Occipital lobe (tissue), 3 donors: ENCODE measurements at places on chromosomes 4 and X. TPM values are rescaled to one million over a fixed set of nuclear protein-coding genes. Genes with fewer than 3 reads are reported as not detected.

GRCh38 chr4:121688701-121689100, 8.1 kb downstream of the ANXA5 start:
- no peak for DNase-seq

DNA sequence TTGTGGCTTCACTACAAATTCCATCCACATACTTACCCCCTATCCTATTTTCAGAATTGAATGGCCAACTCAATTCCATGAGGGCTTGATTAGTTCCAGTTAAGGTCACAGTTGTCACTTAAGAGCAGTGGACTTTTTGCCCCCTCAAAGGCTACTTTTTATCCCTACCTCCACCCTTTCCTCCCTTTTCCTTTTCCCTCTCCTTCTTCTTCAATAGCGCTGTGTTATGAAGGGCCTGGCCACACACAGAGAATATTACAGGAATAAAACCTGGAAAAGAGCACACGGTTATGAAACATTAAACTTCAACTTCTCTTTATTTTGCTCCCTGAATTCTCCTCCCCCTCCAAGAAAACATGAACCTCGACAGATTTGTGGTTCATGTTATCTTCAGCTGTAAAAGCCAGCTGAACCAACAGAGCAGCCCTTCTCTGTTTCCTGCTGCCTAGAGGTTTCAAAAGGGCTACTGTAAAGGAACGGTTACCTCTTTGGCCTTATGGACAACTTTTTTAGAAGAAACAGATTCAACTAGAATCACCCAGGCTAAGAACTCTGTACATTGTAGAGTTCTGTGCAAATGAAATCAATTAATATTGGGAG, 87.0 kb upstream of the RPL34 start:
- no peak for DNase-seq

USP17L21 gene
- total RNA-seq, result not detected

DNA sequence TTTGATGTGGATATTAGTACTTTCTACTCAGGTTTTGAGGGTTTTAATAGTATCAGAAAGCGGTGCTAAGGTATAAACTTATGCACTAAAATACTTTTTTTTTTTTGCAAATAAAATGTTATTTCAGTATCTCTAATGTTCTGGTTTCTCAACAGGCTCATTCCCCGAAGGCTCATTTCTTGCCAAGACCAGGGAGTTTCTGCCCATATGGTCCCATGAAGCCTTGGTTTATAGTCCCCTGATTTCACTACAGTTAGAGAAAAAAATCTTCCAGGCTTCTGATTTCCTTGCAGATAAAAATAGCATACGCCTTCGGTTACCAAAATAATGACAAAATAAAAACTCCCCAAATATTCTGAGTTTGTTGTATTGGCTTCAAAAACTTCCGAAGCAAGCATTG, 814.2 kb upstream of the PABPC4L start:
- no peak for DNase-seq

- no peak for DNase-seq
Observed at GRCh38 chr4:161314371-161314770, 849.4 kb downstream of the FSTL5 start.

GRCh38 chrX:68196939-68197791, 236.1 kb downstream of the OPHN1 start:
- DNase-seq, result peak; percentile 4

DNA sequence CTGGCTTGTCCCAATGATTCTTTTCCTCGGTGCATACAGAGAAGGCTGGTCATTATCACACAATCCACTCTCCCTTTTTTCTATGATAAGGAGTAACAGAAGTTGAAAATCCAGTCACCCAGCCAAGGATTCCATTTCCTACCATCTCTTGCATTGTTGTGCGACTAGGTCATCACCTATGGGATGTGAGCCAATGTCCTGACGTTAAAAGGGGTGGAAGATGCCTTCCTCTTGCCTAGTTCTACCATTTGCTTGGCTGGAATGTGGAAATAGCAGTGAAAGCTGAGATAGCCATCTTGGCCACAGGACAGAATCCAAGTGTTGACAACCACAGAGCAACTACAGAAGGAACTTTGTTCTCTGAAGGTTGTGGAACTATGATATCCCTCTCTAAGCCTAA, 132.2 kb upstream of the KIT start:
- DNase-seq, result no peak

PCSK1N gene
- total RNA-seq, result 48.7 TPM

GRCh38 chr4:10590896-10591295, 93.7 kb downstream of the CLNK start:
- DNase-seq, result no peak

DNA sequence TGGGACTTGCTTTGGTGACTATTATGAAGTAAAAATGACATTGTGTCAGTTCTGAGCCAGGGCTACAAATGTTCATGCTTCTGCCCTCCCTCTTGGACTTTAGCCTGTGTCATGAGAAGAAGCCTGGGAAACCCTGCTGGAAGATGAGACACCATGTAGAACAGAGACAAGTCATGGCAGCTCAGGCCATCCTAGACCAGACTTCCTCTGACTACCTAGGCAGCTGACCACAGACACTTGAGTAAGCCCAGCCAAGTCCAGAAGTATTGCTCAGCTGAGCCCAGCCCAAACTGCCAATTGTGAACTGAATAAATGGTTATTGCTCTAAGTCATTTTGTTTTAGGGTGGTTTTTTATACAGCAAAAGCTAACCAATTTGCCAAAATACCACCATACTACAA, 467.6 kb upstream of the CNKSR2 start:
- no peak for DNase-seq

- DNase-seq, result no peak
Observed at GRCh38 chr4:184825141-184825895, 450 bp downstream of the ACSL1 start.

GRCh38 chr4:152509595-152510225, 26.2 kb downstream of the FBXW7 start:
- DNase-seq, result no peak

GRCh38 chrX:133054761-133055405, 42.0 kb downstream of the USP26 start:
- no peak for DNase-seq
